ENCODE measurements at places on chromosomes 6 and 20.

DNA sequence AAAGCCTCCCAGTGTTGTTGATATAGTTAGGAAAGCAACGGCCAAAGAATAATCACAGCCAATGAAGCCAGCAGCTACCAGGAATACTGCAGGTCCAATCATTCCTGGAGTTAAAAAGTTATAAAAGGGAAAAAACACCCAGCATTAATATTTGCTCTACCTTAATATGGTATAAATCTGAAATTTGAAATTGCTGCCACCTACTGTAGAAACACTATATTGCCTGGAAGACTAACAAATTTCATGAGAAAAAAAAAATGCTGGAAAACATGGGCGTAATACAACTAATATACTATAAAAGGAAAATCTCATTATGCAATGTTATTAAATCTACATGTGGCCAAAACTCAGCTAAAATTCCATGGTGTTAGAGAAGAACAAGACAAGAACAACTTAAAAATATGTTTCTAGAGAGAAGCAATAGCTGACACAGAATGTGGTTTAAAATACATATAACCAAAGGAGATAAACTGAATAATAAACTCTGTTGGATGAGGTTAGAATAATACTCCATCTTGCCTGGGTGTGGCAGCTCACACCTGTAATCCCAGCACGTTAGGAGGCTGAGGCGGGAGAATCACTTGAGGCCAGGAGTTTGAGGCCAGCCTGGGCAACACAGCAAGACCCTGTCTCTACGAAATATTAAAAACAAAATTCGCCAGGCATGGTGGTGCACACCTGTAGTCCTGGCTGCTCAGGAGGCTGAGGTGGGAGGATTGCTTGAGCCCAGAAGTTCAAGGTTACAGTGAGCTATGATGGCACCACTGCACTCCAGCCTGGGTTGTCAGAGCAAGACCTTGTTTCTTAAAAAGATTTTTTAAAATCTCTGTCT is 43.1 kb downstream of the SLC17A5 start:
- DNase-seq, result peak; percentile 61

DNA sequence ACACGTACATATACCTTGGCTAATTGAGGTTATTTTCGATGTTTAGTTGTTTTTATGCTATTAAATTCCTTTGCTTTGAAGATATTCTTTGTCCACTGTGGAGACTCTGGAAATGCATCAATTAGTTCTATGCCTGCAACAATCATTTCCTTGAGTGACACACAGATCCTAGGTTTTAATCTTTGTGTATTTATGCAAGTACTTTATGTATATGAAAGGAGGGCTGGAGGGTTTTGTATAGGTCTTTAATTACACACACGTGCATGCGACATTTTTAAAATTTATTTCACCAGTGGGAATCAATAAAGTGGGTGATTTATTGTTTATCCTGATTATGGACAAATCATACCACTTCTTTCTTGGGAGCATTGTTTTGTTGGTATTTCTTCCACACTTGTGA is 57.3 kb downstream of the ZFAND3 start:
- no peak for DNase-seq

- DNase-seq, result no peak
Observed at GRCh38 chr6:108029226-108029921, 45.2 kb downstream of the OSTM1 start.

GRCh38 chr6:170605574-170606259 is 21.3 kb upstream of the PDCD2 start:
- DNase-seq, result peak; percentile 35

- no peak for DNase-seq
Observed at GRCh38 chr6:48417927-48418326, 306.9 kb upstream of the PTCHD4 start.

DNA sequence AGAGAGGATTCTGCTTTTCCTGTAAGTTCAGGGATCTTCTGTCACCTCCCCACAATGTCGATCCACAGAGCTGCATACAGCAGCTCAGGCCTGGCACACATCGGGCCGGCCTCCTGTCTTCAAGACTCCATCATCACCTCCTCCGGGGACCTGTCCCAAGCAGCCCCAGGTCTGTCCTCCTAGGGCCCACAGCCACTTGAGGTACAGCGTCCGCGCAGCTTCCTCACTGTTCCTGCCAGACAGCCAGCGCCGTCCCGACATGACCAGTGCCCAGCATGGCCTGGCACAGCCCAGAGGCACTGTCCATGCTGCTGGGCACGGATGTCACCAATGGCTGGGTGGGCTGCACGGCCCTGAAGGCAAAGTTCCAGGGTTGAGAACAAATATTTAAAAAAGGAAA is 101.6 kb downstream of the DLL1 start:
- DNase-seq, result no peak

DNA sequence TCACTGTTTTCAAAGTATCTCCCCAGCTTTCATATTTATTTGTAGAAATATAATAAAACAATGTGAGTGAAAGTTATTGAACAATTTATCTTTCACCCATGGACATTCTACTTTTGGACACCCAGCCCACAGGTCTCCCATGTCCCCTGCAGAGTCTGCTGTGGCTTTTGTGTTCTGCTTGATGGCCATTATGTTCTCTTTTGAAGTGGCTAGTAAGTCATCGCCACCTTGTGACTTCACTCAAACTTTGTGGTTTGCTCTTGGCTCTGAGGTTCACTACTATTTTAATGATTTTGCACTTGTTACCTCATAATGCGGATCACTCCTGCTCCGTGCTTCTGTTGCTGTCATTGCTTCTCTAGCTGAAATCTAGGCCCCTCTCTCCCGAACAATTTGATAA is 10.2 kb upstream of the DEFB113 start:
- no peak for DNase-seq

DNA sequence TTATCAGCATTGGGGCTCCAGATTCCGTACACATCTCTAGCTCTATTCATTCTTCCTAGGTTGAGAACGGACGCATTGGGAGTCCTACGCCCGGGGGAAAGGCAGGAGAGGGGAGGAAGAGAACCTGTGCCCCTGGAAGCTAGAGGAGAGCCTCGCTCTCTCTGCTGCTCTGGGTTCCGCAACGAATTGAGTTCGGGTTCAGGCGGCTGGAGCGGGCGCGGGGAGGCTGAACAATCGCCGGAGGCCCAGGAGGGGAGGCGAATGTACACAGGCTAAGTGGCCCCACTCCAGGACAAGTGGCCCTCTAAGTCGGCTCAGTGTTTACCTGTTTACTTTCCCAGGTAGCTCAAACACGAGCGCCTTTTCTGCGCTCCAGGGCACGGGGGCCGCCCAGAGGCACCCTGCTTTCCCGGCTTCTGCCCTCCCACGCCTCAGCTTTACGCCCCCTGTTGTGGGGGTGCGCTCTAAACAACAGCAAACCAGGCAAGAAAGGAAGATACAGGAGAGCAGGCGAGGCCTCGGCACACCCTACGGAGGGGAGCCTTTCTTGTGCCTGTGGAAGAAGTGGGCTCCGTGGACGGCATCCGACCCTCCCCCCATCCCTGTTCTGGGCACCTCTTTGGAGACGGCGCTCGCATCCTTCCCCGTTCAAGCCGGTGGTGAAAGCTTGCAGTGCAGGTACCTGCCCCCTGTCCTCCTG is 4.6 kb upstream of the NKX2-2 start:
- DNase-seq, result no peak

DNA sequence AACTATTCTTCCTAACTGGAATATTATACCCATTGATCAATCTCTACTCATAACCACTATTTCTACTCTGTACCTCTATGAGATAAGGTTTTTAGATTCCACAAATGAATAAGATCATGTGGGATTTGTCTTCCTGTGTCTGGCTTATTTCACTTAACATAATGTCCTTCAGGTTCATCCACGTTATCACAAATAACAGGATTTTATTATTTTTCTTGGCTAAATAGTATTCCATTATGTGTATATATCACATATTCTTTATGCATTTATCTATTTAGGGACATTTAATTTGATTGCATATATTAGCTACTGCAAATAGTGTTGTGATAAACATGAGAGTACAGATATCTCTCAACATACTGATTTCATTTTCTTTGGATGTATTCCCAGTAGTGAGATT is 823.0 kb upstream of the ADGRB3 start:
- DNase-seq, result no peak

DNA sequence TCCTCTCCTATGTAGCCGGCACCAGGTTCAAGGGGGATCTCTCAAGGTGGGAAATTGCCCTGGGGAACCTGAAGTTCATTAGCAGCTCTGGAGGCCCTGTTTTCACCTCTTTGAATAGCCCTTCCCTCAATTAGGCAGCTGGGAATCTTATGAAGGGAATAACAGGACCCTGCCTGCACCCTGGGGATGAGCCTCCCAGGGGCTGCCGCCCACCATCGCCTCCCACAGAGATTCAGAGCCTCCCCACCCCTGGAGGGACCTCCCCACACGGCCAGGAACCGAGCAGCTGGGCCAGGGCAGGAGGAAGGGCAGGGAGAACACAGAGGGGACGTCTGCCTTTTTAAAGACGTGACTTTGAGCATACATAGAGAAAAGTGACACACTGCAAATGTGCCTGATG is 4.6 kb upstream of the EEF1A2 start:
- no peak for DNase-seq

- DNase-seq, result peak; percentile 71
Observed at GRCh38 chr20:26208296-26209091, 511.8 kb upstream of the ZNF337 start.

- DNase-seq, result no peak
Observed at GRCh38 chr6:52571099-52571755, 5.6 kb downstream of the TRAM2 start.

- no peak for DNase-seq
Observed at GRCh38 chr6:153956808-153957207, 82.2 kb upstream of the OPRM1 start.

DNA sequence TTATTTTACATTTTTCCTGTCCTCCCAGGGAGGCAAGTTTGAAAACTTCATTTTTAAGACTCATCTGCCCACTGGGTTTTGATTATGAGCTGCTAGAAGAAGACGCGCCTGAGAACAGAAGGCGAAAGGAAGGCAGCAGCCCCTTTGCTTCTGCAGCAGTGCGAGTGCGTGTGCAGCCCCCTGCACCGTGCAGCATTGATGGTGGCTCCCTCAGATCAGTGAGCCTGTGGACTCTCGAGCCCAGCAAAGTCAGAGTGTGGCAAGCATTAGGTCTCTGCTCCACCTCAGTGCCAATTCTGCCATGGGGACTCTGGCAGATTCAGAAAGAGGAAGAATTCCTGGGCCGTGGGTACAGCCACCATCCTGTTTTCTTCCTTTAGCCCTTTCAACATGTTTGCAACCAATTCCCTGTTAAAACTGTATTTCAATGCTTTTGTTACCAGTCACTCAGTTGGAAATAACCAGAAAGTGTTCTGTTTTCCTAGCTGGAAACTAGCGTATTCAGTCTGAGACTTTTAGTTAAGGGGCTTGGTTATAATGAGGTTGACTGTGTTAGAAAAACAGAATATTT is 134.8 kb upstream of the OGFRL1 start:
- no peak for DNase-seq

- DNase-seq, result peak; percentile 72
Observed at GRCh38 chr6:83057705-83058321, 7.8 kb downstream of the UBE3D start.

GRCh38 chr20:62817975-62818591 is 1.2 kb downstream of the COL9A3 start:
- no peak for DNase-seq

- DNase-seq, result no peak
Observed at GRCh38 chr6:155584006-155584405, 128.4 kb upstream of the NOX3 start.

DNA sequence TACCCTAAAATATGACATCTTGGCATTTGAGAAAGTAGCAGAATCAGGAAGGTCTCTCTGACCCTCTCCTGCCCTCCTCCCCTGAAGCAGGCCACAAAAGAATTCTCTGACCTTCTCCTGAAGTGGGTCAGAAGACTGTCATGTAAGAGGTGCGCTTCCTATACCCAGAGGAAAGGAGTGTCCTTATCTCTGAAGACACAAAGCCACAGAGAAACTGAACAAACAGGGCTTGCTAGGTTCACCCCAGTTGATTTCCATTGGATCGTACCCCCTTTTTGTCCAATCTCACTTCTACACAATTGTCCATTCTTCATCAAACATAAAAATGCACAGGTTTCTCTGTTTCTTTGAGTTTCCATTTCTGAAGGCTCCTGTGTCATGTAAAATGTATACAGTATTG is 272.0 kb upstream of the SOX4 start:
- no peak for DNase-seq

GRCh38 chr6:109690737-109691621 is at the start of the genes AK9 and FIG4:
TSS of gene AK9 (minus strand) at chr6:109691202. CDS start at chr6:109675745, 15,457 bp downstream.
TSS of gene FIG4 (plus strand) at chr6:109691296. CDS start at chr6:109691436, 140 bp downstream.
- DNase-seq, result peak; percentile 97

GRCh38 chr6:52725143-52725534 is 38.1 kb downstream of the GSTA2 start:
- DNase-seq, result no peak

GRCh38 chr6:41426888-41427641 is 91.7 kb downstream of the NCR2 start:
- DNase-seq, result no peak

GRCh38 chr20:22561965-22562577 is 22.3 kb downstream of the FOXA2 start:
- no peak for DNase-seq

- DNase-seq, result no peak
Observed at GRCh38 chr20:17621229-17621968, 51.5 kb downstream of the DSTN start.

- DNase-seq, result no peak
Observed at GRCh38 chr6:164294047-164294784, 879.7 kb downstream of the QKI start.

DNA sequence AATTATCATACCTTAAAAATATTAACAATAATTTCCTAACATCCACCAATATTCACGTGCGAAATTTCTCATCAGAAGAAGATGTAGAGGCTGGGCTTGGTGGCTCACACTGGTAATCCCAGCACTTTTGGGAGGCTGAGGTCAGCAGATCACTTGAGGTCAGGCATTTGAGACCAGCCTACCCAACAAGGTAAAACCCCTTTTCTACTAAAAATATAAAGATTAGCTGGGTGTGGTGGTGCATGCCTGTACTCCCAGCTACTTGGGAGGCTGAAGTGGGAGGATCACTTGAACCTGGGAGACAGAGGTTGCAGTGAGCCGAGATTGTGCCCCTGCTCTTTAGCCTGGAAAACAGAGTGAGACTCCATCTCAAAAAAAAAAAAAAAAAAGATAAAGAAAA is 36.1 kb upstream of the JAG1 start:
- DNase-seq, result no peak

DNA sequence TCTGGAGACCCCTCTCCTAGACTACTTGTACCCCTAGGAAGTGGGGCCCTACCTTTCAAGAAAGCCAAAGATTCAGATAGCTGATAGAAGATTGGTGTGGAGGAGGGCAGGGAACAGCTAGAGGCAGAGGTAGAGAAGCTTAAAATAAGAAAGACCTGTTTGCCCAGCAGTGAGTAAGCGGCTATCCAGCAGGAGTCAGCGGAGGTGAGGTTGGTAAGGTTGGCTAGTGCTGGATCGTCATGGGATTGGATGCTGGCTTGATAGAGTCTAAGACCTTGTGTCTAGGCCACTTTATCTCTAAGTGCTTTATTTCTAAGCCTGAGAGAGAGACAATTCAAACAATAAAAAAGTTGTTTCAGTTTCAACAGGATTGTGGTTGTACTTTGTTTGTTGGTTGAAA is 19.1 kb downstream of the ANKS1A start:
- DNase-seq, result no peak

- no peak for DNase-seq
Observed at GRCh38 chr6:116154887-116155286, 29.0 kb upstream of the COL10A1 start.

- DNase-seq, result no peak
Observed at GRCh38 chr20:38932457-38933120, 6.4 kb downstream of the FAM83D start.

Measured in activated CD4-positive, alpha-beta T cell treated with anti-CD3 and anti-CD28 coated beads, Interleukin-2, amount 10 ng/mL, durations not matched to agents 24 days and 14 days (primary cell).